ENCODE measurements at places on chromosomes 5 and 9. TPM values are rescaled to one million over a fixed set of nuclear protein-coding genes. Genes with fewer than 3 reads are reported as not detected.

GRCh38 chr5:21765406-21765805 is 1087.7 kb downstream of the CDH12 start:
- H3K36me3 ChIP-seq, result no peaks in the 10 kb centered on the region
- no peak overlapping the region for H3K4me3 ChIP-seq
- H3K27ac ChIP-seq, result no peak overlapping the region
- no peaks in the 10 kb centered on the region for H3K4me1 ChIP-seq
- no peak for DNase-seq
- no peaks in the 10 kb centered on the region for H3K27me3 ChIP-seq

GKAP1 gene
- total RNA-seq, result 5.4 TPM

DNA sequence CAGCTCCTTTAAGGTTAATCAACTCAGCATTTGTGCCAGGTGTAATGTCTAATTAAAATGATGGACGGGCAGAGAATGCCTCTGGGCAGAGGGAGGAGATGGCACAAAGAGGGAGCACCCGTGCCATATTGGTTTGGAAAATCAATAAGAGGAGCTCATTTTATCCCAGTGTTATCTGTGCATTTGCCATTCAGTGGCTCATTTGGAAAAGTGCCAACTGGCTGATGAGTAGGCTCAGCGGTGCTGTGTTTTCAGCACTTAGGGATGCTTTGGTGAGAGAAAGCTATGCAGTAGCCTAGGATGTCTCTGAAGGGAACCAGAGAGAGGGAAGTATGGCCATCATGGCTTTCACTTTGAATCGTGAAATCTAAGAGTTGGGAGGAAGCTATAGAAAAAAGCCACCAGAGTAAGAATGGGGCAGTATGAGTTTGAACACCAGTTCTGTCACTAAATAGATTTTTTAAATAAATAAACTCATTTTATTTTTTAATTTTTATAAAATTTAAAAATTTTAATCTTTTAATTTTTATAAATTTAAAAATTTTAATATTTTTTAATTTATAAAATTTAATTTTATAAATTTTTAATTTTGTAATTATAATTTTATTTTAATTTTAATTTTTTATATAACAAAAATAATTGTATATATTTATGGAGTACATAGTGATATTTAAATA is 472.8 kb downstream of the BRINP1 start:
- H3K4me3 ChIP-seq, result no peak overlapping the region
- DNase-seq, result no peak
- no peak overlapping the region for H3K27ac ChIP-seq
- H3K27me3 ChIP-seq, result no peaks in the 10 kb centered on the region

DNA sequence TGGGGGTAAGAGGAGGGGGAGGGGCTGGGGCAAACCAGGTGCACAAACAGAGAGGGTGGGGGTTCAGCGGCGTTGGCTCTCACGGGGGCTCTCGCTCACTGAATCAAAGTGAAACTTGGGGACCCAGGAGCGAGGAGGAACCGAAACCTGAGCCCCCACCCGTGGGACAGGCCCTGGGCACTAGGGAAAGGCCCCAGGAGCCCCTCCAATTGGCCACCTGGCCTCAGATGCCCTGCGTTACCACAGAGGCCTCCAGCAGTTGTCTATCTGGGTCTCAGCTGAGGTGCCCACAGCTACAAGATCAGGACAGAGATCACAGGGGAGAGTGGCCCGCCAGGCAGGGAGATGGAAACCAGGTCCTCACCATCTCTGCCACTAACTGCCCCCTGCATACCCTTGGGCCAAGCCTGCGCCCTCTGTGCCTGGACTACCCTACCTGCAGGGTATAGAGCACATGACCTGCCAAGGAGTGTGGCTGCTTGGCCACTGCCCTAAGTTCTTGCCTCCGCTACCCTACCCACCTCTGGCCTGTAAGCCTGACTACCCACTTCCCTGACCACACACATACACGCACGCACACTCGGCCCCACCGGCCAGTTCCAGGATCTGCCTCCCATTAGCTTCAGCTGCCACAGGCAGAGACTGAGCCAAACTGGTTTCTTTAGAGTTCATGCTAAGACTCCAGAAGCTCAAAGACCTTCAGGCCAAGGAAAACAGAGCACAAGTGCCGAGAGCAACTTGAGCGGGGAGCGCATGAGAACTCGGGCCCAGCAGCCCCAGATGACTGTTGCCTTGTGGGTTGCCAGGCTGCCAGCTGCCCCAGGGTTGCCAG is 39.9 kb downstream of the PAX5 start:
- peaks cover 9% of the 10 kb centered on the region for H3K27me3 ChIP-seq
- DNase-seq, result no peak
- no peak overlapping the region for H3K27ac ChIP-seq
- H3K36me3 ChIP-seq, result no peaks in the 10 kb centered on the region
- H3K4me3 ChIP-seq, result no peak overlapping the region
- no peaks in the 10 kb centered on the region for H3K4me1 ChIP-seq

SPDL1 gene
- 48.5 TPM for total RNA-seq

GRCh38 chr9:456365-456764 is 241.7 kb downstream of the DOCK8 start:
- no peaks in the 10 kb centered on the region for H3K27me3 ChIP-seq
- H3K27ac ChIP-seq, result no peak overlapping the region
- peaks cover 3% of the 10 kb centered on the region for H3K4me1 ChIP-seq
- no peak overlapping the region for H3K4me3 ChIP-seq
- DNase-seq, result no peak
